ENCODE measurements at places on chromosomes 11 and 22.
A peak's percentile ranks its signal among the peaks of the same experiment; 100 is the strongest.

DNA sequence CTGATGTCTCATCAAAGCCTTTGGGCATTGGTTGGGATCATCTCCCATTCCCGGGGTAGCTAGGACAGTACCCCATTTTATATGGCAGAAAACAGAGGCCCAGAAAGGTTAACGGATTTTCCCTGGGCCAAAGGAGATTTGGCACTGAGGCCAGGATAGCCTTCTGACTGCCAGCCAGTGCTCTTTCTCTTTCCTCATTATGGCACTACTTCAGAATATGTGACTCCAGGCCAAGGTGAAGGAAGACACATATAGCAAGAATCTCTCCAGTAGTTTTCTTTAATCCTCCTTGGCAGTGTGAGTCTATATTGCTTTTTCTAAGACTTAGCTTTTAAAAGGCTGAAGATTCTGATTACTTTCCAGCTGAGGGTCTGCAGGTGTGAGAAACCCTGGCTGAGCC, 94.8 kb upstream of the AMOTL1 start:
- no peak for DNase-seq

DNA sequence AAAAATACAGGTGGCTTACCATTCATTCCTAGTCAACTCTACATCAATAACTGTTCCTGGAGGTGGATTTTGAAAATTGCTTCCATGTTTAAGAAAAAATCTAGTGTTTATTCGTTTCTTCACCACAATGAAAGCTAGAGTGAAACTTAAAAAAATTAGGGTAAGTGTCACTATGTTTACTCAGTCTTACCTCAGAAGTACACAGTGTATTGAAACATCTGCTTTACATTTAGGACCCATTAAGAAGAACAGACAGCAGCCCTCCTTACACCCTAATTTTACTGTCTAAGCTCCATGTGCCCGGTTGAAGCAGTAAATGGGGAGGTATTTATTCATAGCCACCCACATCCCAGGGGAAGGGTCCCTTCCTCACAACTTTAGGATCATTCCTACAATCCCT, 51.4 kb downstream of the PIWIL3 start:
- DNase-seq: no peak

GRCh38 chr11:8787372-8787771, 104.8 kb downstream of the RPL27A start:
- DNase-seq: no peak

DNA sequence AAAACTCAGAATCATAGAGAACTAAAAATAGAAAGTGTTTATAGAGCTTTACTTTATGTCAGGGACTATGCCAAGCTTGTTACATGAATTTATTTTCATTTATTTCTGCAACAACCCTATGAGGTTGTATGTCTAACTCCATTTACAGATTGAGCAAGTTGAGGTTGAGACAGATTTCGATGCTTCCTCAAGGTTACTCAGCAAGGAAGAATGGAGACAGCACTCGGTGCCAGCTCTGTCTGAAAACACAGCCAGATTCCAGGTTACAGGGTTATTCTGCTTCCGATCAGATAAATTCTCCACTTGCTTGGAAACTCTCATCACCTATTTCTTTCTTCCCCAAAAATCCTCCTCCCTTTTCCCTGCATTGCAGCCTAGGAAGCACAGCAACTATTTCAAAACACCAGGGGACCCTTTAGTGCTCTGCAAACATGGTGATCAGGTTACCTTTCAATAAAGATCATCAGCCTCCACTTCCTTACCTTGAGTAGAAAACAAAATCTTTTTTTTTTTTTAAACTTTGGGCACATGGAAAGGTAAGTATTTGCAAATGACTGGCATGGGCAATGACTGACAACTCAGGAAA, 7.0 kb downstream of the MMP3 start:
- DNase-seq: no peak

DNA sequence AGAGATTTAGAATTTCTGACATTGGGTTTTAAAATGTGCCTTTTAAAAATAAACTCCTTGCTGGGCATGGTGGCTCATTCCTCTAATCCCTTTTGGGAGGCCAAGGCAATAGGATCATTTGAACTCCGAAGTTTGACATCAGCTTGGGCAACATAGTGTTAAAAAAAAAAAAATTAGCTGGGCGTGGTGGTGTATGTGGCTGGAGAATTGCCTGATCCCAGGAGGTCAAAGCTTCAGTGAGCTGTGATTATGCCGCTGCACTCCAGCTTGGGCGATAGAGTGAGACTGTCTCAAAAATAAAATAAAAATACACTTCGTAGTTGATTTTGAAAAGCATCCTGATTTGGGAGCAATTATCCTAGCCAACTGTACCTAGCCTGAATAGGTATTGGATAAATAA, 3.4 kb upstream of the APLP2 start:
- no peak for DNase-seq

DNA sequence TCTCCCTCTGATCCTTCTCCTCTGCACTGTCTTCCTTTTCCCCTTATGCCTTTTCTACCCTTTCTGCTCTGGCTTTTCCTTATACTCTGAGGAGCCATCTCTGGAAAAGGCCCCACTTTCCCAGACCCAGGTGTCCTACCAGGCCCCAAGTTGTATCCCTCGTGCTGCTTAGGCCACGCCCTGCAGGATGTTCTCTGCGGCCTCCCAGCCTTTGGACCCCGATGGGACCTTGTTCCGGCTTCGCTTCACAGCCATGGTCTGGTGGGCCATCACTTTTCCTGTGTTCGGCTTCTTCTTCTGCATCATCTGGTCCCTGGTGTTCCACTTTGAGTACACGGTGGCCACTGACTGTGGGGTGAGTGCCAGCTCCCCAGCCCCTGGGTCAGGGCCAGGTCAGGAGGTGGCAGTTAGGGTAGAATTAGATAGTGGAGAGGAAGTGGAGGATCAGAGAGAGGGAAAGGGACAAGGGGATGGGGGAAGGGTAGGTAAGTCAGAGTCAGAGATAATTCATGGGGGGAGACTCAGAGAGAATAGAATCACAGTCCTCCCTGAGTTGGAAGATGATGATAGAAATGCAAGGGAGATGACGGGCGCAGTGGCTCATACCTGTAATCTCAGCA, 8.9 kb downstream of the PGAP2 start:
- DNase-seq: no peak

DNA sequence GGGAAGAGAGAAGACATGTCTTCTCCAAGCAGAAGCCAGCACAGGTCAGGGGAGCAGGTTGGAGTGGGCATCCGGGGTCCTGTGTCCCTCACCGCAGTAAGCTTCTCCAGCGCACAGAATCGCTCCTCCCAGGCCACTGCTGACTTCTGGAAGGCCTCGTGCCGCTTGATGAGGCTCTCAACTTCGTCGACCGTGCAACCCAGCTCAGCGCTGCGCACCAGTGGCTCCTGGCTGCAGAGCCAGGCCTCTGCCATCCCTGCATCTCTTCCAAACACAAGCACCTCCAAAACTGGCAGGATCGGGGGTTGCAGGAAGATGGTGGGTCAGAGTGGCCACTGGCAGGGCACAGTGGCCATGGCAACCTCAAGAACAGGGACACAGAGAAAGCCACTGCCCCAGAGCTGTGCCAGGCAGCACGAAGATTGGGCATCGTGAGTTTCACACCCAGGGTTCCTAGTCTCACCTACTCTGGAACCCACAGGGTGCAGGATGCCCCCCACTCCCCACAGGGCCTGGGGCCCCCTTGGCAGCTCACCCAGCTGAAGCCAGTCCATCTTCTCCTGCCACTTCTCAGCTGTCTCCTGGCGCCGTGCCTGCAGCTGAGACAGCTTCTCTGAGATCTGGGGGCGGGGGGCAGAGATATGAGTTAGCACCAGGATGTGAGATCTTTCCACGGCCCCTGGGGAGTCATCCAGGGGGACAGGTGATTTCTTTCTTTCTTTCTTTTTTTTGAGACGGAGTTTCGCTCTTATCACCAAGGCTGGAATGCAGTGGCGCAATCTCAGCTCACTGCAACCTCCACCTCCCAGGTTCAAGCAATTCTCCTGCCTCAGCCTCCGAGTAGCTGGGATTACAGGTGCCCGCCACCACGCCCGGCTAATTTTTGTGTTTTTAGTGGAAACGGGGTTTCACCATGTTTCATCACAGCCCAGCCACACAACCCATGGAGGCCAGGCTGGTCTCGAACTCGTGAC, 11.2 kb upstream of the RBM4B start:
- DNase-seq: no peak

GRCh38 chr11:105000797-105001196, 22.2 kb downstream of the CASP5 start:
- no peak for DNase-seq

- no peak for DNase-seq
These were observed 57.9 kb downstream of the SYTL2 start for GRCh38 chr11:85752890-85753581.

- DNase-seq: peak; percentile 95
These were observed 592.0 kb downstream of the BRD1 start for GRCh38 chr22:49235463-49236300.

GRCh38 chr11:61921446-61921845, 4.1 kb upstream of the RAB3IL1 start:
- DNase-seq: no peak

DNA sequence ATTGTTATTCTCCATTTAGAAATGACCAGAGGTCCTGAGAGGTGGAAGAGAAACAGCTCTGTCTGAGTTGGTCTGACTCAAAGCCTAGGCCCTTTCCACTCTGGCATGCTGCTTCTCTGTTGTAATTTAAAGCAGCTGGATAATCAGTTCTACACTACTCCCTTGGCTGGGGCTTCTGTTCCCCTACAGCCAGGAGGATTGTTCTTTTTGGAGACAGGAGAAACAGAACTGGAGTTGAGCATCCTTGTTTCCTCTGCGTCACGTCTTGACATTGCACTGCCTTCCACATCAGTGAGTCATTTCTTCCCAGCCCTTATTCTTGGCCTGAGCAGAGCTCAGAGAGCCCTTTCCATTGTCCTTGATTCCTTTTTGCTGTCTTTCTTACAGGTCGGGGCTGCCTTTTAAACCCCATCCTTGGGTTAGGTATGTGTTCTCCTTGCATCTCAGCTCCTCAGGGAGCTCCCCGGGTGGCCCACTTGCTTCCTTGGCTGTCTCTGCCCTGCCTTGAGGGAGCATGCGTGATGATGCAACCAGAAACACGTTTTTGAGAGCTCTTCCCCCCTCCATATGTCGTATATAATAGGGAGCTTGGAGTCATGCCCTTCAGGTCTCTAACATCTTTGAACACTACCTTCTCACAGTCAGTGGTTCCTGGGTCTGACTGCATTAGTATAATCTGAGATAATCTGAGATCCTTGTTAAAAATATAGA, 35.7 kb downstream of the CYB5R2 start:
- DNase-seq: no peak

- no peak for DNase-seq
These were observed 16.5 kb upstream of the BMAL1 start for GRCh38 chr11:13260963-13261588.

DNA sequence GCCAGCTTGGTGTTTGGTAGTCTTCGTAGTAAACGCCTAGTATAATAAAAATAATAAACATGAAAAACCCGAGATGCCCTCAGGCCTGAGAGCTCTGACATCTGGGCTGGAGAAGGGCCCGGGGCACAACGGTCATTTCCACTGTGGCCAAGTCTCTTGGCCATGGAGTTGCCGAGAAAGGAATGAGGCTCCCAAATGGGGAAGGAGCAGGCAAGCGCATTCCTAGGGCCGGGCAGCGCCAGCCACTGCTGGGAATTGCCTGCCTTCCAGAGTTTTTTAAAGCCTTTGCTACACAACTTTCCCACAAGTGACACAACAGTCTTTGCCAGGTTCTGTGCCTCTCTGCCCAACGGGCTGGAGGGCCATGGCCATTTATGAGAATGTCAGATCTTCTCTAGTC, 103.4 kb downstream of the NAV2 start:
- no peak for DNase-seq

DNA sequence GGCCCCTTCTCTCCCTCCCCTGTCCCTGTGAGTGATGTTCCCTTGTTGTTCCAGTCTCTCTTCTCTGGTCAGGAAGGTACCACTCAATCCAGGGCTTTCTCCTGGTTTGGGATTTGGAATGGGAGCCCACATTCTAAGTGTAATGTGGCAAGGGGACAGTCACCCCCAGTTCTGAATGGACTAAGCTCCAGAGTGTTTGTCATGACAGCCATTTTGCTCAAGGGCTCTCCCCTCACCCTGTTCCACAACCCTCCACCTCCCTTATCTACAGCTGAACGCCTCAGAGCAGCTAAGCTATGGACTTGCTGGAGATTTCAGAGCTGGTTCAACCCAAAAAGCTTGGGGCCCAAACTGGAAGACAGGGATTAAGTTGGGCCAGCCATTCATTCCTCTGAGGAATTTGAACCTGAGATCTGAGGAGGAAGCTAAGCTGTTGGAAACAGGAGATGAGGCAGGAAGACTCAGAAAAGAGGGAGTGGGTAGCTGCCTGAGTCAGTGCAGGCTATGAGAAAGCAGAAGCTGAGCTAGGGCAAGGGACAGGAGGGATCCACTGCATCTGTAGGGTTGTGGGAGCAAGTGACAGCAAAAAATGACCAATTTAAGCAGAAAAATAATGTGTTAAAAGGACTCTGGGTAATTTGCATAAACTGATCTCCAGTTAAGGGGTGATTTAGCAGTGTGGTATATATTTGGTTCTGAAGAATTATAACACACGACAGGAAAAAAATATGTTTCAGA, 22.9 kb upstream of the FCHSD2 start:
- no peak for DNase-seq

DNA sequence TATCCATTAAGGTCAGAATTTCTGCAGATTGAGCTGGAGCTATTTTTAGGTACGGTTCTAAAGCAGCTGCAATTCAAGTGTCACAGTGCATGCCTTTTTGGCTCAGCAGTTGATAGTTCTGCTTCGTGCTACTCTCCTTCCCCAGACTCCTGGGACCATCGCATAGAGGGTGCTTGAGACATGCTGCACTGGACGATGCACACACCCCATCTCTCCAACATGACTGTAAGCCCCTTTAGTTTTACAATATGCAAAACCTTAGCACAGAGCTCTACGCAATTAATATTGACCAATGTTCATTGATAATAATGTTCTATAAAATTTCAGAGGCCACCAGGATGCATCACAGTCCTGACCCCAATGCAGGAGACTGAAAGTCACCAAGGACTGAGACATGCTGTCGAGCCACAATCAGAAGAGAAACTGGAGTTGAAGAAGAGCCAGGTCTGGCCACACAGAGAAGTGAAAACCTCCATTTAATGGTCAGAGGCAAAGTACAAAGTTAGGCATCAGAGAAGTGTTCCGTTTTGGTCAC, 120.9 kb upstream of the ZC3H12C start:
- no peak for DNase-seq

- no peak for DNase-seq
These were observed 51.0 kb upstream of the CSNK2A3 start for GRCh38 chr11:11403763-11404725.

- no peak for DNase-seq
These were observed 29.1 kb downstream of the INSC start for GRCh38 chr11:15143855-15144254.

GRCh38 chr11:83684071-83684470, 397.9 kb upstream of the CCDC90B start:
- DNase-seq: no peak

DNA sequence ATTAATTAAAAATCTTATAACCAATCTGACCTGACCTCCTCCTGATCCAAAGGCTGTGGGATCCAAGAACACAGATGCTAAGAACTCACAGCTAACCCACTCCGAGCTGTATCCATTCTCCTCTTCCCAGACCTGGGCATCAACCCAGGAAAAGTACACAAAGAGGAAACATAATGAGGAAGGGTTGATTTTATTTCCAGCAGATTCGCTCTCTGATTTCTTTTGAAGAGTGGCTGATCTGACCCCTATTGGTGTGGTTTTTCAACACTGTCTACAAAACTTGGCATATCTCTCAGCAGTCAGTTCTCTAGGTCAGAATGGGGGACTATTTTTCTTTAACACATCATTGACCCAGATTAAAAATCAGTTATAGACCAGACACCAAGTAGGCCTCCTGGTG, 201.9 kb upstream of the UBASH3B start:
- DNase-seq: no peak

All from SHP77 (cell line).